ENCODE measurements at places on chromosomes 7 and 10.

DNA sequence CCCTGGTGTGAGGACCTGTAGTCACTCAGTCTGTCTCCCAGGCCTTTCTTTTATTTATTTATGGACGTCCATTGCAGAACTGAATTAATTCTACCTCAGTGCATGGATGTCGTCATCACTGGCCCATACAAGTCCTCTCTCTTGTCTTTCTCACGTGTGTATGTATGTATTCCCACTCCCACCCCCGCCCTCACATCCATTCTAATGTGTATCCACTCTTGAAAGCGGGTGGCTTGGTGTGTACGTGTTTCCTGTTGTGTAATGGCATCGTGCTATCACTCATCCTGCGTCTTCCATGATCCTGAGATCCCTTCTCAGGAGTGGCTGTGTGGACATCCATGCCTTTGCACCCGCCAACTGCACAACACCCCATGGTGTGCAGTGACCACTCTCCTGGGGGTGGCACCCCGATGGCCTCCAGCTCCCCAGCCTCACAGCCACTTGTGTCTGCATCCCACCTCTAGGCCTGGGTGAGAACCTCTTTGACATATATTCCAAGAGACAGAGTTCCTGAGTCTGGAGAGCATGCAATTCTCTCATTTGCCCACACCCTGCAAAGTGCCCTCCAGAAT lies 3.0 kb upstream of the AOC1 start:
- no peak for DNase-seq

GRCh38 chr7:44958645-44959344 lies 20.0 kb downstream of the MYO1G start:
- DNase-seq: no peak

DNA sequence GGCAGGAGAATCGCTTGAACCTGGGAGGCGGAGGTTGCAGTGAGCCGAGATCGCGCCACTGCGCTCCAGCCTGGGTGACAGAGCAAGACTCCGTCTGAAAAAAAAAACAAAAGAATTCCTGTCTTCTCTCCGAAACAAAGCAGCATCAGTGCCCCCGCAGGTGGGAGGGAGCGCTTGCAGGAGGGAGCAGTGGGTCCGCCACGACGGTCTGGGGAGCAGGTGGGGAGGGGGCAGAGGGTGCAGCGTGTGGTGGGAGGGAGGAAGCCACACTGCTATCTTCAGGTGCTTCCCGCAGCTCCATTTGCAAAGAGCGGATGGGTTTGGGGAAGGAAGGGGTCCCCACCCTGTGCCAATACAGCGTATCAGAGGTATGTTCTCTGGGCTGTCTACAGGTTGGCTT lies 31.7 kb downstream of the LIMK1 start:
- no peak for DNase-seq

DNA sequence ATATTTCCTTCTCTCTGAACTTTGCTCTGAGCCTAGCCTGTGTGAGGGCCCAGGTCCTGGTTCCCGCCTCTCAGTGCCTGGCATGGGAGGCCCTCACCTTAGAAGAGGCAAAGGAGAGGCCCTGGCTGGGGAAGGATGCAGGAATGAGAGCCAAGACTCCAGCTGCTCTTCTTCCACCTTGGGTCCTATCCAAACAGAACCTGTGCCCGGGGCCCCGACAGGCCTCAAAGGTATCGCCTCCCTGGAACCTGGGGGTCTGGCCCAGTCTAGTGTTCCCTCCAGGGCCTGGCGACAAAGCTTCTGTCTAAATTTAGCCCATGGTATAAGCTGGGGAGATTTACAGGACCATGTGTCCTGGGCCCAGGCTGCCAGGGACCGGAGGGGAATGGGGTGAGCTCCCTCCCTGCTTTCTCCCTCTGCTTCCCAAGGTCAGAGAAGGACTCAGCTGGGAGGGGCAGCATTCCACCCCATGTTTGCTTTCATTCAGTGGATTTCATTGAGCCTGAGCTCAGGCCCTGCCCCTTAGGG lies 12.0 kb upstream of the CRHR2 start:
- DNase-seq: no peak

DNA sequence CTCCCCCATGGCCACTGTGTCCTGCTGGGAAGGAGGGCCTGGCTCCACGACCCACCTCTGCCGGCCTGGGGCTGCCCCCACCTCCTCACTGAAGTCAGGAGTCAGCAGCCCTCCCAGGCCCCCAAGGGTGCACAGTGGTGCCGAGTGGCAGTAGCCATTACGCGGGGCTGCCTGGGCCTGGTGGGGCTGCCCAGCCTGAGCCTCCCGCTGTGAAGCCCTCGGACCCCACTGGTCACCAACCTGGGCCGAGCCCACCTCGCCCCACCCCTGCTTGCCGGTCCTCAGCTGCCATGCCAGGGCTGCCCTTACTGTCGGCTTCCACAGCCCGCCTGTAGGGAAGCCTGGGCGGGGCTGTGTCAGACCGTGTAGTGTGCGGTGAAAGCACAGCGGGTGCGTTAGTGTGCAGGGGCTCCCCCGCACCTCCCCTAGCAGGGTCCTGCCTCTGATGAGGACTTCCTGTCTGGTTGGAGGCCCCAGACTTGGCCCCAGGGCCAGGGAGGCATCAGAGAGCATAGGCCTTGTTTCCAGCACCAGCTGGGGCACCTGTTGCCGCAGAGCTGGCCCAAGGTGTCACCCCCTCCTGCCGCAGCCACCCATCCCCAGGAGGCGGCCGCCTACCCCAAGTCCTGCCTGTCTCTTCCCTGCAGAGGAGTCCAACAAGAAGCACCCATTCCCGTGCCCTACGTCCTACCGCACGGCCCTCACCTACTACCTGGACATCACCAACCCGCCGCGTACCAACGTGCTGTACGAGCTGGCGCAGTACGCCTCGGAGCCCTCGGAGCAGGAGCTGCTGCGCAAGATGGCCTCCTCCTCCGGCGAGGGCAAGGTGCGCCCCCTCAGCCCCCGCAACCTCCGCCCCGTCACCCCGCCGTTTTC lies 10.0 kb downstream of the TMEM120A start:
- DNase-seq: no peak

- no peak for DNase-seq
These were observed 103.2 kb upstream of the PPP2R2D start for GRCh38 chr10:131797626-131798025.

DNA sequence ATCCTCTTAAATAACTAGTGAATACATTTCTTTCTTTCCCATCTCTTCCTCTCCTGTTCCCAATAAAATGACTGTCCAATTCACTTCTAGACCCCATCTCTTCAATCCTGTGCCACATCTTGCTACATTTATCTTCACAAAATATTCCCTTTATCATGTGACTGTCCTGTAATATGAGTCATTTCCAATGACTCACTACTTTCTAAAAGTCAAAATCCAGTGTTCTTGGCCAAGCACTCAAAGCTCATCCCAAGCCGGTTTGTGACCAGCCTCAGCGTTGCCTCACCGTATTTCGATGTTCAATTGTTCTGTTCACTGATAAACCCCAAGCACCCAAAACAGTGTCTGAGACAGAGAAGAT lies 104.7 kb downstream of the PARD3 start:
- no peak for DNase-seq

DNA sequence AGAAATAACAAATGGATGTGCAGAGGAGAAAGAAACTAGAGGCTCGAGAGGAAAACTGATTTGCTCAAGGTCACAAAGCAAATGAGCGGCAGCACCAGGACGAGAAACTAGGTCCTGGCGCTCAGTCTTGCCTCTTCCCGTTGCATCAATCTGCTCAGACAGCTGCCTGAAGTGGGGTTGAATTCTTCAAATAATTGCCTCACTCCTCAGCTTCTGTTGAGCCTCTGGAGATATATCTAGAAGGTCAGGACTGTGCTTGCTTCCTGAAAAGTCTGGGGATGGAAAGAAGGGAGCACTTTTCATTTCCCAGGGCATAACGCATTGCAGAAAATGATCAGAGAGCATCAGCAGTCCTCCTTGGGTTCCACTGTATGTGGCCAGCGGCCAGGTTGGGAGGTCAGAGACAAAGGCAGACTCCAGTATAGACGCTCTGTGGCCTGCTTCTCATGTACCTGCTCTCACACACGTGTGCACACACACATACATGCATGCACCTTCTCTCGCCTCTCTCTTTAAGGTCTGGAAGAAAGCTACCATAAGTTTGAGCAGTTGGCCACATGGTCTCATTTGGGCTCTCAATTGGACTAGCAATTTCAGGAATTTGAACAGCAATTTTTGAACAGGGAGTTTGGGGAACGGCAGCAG lies 83.7 kb upstream of the DUSP5 start:
- DNase-seq: no peak

DNA sequence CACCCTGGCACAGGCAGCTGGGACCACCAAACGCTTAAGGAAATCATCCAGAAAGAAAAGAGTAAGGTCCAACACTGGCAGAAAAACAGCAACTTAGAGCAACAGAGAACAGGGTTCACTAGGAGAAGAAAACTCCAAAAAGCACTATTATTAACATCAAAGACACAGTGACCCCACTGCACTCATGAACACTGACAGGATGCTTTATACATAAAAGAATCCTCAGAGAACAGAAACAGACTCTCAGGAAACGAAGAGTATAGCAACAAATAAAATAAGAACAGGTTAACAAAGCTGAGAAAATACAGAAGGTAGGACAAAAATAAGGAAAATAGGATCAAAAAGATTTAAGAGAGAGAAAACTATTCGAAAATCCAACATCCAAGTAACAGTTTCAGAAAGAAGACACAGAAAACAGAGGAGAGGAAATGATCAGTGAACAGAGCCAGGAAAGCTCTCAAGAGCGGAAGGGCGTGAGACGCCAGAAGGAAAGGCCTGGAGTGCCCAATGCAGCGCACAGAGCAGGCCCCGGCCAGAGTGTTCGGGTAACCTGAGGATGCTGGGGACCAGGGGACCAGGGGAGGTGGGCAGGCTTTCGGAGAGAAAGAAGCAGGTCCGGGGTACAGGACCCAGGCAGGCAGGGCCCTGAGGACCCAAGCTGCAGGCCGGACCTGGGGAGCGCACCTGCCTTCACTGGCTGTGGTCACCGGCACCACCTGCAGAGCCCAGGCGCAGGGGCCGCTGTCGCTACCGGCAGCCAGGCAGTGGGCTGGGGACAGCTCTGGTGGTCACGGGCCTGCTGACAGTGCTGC lies 258.2 kb downstream of the MAD1L1 start:
- DNase-seq: no peak

DNA sequence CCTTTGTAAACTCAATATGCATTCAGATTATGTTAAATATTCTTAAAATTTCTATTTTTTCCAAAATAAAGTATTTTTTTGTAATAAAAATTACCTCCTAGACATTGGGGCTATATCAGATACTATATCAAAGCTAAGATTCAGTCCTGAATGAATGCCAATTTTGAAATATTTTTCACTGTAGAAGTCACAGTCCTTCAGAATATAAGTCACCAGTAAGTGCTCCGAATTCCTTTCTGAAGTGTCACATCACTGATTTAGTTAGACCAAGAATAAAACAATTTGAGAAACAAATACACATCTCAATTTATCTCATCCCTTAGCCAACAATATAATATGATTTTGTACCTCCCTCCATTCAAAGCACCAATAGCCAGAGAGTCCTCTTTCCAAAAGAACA lies 33.9 kb upstream of the GSAP start:
- DNase-seq: no peak

DNA sequence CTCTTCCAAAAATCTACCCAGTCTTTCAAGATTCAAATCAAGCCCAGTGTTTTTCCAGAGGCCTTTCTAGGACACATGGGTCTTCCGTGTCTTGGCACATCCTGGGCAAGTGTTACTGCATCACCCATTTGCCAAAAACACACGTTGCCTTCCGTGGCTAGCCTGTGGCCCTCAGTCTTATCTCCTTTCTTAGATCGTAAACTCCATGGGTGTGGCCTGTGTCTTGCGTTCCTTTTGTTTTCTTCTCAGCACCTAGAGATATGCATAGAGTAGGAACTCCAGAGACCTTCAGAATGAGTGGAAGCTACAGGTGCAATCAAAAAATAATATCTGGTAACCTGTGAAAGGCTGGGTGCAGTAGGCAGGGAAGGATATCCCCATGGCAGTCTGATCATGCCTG lies 56.5 kb upstream of the NMT2 start:
- no peak for DNase-seq

GRCh38 chr10:122178655-122179054 lies 92.4 kb upstream of the BTBD16 start:
- no peak for DNase-seq

DNA sequence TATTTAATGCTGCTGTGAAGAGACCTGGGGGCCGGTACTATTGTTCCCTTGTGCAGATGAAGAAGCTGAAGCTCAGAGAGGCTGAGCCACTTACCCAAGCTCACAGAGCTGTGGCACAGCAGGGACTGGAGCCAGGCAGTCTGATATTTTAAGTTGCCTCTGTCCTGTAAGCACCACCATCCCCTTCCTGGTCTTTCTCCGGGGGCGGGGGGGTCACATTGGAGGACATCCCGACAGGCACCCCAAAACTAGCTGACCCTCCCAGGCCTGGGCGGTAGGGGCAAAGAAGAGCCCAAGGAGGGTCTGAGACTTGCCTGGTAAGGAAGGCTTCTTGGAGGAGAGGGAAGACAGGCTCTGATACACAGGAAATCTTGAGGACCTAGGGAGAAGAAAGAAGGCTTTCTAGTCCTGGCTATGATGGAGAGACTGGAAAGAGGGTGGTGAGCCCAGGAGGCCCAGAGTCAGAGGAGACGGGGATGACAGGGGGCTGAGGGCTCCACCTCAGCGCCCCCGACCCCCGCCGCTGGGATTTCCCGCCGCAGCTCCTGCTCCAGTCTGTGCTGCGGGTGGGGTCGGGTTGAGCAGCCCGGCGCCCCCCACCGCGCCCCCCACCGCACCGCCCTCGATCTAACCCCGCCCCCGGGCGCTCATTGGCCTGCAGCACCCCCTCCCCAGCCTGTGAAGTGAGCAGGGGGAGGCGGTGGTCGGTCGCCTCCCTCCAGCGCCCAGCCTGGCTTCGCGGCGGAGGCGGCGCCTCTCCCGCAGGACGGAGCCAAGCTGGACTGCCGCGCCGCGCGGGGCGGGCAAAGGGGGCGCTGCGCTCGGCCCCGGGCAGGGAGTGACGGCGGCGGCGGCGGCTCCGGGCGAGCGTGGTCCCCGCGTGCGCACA lies at the start of gene ADCYAP1R1:
Gene ADCYAP1R1 (plus strand): TSS at position 711 of the 889 bp plus-strand sequence. CDS start 10,957 bp downstream, outside the sequence.
- DNase-seq: peak; percentile 33
